ENCODE measurements at places on chromosomes 5 and 9.
A peak's percentile ranks its signal among the peaks of the same experiment; 100 is the strongest.

DNA sequence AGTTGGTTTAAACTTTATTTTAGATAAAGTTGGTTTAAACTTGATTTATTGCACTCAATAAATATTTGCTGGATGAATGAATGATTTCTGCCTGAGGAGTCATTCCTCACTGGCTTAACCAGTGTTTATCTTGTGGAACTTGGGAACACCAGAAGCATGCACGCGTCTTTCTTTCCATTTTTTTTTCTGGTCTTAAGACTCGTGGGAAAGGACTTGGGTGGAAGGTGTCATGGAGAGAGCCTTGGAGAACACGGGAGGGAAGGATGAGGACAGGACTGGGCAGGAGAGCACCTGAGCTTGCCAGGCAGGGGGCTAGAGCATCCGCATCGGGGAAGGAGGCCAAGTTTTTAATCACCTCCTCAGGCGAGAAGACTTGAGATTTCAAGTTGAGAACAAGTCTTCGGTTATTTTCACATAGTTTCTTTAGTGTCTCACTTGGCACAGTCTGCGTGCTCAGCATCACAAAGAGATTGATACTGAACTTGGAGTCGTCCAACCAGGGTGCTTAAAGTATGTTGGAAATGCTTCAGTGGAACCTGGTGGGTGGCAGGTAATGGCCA, 144.2 kb downstream of the PDZD2 start:
- no peak for DNase-seq

DNA sequence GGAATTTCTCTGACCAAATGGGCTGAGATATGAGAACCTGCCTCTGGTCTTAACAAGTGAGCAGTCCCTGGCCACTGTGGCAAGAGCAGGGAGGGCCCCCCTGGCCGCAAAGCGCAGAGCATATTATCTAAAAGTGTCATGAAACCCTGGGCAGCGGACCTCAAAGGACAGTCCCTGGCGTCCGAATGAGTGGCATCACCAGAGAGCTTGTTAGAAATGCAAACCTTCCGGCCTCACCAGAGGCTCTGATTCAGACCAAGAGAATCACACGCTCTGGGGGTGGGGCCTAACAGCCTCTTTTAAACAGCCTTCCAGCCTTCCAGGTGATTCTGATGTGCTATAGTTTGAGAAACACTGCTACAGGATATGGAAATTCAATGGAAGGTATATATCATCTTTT, 10.9 kb downstream of the PTPN3 start:
- DNase-seq = no peak

DNA sequence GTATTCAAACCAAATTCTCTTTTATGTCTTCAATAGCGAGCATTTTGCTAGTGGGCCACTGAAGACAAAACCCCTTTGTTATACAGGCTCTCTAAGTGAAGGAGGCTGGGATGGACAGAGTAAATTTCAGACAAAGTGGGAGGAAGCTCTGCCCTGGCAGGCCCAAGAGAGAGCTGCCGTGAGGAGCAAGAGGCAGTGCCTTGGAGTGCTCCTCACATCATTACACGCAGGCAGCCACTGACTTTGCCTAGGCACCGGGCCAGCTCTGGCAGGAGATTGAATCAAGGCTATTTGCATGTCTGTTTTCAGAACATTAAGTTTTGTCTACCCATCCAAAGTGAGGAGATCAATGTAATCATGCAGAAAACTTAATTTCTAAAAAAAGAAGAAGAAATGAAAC, 167.7 kb downstream of the CCDC192 start:
- DNase-seq = peak; percentile 79

DNA sequence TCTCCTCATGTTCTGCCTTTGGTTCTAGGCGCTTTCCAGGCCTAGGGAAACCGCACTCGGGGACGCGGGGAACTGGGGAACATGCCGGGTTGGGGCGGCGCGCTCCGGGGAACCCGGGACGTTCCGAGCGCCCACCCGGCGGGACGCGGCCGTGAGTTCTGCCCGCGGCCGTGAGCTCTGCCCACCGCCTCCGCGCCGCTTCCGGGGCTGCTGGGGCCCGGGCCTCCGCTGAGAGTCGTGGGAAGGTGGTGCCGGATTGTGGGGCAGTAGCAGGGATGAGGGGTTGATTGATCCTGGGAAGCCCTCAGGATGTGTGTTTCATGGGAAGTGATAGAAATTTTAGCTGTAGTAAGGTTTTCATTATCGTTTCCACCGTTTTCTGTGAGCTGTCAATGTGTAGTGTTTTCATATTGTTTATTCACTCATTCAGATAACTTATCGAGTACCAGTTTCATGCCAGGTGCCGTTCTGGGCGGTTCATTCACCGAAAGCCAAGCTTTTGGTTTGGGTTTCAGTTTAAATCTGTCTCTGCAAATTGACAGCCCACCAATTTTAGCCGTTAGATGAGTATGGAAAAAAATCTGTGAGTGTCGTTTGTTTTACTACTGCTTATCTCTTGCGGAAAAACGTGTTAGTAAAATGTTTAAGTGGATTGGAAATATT, 657 bp downstream of the MTRR start:
- no peak for DNase-seq

- peak; percentile 62 for DNase-seq
These were observed 31.1 kb upstream of the ADAMTSL1 start for GRCh38 chr9:18442629-18443491.

DNA sequence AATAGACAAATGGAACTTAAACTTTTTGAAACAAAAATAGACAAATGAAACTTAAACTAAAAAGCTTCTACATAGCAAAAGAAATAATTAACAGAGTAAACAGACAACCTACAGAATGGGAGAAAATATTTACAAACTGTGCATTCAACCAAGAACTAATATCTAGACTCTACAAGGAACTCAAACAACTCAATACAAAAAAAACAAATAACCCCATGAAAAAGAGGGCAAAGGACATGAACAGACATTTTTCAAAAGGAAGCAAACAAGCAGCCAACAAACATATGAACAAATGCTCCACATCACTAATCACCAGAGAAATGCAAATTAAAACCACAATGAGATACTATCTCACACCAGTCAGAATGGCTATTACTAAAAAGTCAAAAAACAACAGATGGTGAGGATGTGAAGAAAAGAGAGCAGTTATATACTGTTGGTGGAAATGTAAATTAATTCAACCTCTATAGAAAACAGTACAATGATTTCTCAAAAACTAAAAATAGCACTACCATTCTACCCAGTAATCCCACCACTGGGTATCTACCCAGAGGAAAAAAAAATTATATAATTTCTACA, 170.8 kb upstream of the RGMB start:
- no peak for DNase-seq

- no peak for DNase-seq
These were observed 13.4 kb downstream of the VDAC1 start for GRCh38 chr5:133991171-133991910.

GRCh38 chr9:33185858-33186257, 18.7 kb upstream of the B4GALT1 start:
- DNase-seq = no peak

- DNase-seq = no peak
These were observed 43.8 kb downstream of the SLC38A9 start for GRCh38 chr5:55668356-55668755.

DNA sequence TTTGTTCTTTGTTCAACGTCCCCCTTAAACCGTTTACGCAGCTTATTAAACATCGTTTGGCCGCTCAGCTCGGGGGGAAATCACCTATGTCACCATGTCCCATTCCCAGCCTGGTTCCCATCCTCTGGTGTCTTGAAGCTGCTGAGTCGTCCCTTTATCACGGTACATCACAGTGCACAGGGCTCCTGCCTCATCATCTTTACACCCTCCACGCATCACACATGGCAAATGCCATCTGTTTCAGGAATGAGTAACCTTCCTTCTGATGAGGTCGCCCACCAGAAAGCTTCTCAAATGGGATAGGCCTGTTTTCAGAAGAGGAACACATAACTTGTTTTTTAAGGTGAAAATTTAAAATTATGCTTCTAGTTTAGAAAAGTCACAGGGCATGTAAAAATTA, 7.9 kb upstream of the LHX6 start:
- no peak for DNase-seq

GRCh38 chr5:155726267-155726666, 600.7 kb upstream of the SGCD start:
- no peak for DNase-seq

DNA sequence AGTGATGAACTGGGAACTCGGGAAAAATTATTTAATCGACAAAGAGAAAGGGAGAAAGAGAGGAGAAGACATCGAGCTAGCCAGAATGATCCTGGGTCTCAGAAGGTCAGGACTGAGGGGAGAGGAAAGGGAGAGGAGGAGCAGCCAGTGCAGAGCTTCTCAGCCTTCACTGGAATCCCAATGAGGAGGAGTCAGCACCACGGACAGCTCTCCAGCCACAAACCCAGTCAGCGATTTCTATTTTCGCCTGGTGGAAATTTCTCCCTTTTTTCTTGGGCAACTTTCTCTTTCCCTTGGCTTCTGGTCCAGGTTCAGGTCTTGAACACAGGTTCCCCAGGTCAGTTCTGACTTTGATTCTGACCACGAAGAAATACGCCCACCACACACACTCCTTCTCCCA, 1.6 kb upstream of the BRINP1 start:
- no peak for DNase-seq

DNA sequence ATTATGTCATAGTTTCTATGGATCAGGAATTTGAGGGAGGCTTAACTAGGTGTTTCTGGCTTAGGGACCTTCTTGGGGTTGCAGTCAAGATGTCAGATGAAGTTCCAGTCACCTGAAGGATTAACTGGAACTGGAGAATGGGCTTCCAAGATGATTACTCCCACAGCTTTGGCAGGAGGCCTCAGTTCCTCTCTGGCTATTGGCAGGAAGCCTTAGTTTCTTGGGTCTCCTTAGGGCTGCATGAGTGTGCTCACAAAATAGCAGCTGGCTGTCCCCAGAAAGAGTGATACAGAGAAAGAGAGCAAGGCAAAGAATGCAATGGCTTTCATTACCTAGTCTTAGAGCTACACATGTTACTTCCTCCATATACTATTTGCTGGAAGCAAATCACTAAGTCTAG, 138.1 kb upstream of the TLE4 start:
- DNase-seq = no peak

DNA sequence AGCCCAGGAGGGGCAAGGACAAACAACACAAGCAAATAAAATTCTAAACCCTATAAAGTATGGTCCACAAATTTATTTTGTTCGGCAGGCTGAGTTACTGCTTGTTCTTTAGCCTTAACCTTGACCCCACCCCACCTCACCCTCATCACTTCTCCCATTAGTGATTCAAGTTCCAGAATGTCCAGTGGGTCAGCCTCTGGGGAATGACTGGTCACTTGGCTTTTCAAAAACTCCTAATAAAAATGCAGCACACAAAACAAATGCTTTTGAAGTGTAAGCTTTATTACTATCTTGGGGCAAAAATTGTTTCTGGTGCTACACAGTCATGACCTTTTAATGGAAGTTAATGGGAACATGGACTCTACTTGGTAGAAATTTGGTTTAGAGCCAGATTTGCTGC, 142.1 kb downstream of the MPDZ start:
- no peak for DNase-seq

DNA sequence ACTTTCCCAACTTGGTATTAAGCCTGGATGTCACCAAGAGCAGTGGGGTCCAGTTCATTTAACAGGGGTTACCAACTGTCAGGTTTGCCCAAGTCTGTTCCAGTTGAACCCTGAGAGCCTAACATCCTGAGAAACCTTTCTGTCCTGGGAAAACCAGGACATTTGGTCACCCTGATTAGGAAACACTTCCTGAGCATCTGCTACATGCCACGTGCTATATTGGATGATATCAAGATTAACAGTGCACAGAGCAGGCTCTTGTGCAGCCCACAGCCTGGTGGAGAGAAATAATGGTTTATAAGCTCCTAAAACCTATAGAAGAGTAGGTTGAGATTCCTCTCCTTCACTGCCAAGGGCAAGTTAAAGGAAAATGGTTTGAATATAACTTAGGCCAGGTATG, 102.9 kb upstream of the RAD23B start:
- no peak for DNase-seq

GRCh38 chr9:131798246-131798645, 58.4 kb upstream of the RAPGEF1 start:
- DNase-seq = no peak

DNA sequence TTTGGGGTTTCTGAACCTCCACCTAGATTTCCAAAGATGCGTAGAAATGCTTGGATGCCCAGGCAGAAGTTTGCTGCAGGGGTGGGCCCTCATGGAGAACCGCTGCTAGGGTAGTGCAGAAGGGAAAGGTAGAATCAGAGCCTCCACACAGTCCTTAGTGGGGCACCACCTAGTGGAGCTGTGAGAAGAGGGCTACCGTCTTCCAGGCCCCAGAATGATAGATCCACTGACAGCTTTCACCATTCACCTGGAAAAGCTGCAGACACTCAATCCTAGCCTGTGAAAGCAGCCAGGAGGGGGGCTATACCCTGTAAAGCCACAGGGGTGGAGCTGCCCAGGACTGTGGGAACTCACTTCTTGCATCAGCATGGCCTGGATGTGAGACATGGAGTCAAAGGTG, 13.3 kb upstream of the HSDL2 start:
- DNase-seq = no peak

- DNase-seq = no peak
These were observed 73.1 kb downstream of the TMEM232 start for GRCh38 chr5:110653231-110653970.

GRCh38 chr5:174409070-174409469, 315.3 kb upstream of the MSX2 start:
- DNase-seq = no peak

- peak; percentile 96 for DNase-seq
These were observed at the start of gene EGR1 for GRCh38 chr5:138465261-138466124. Gene EGR1, plus strand, starts transcription at chr5:138465479. Its CDS starts 283 bp downstream, at chr5:138465762.

GRCh38 chr5:154140381-154140780, 50.2 kb upstream of the GALNT10 start:
- no peak for DNase-seq

- no peak for DNase-seq
These were observed 20.3 kb downstream of the WHRN start for GRCh38 chr9:114484854-114485443.

- DNase-seq = no peak
These were observed 145.9 kb downstream of the CARTPT start for GRCh38 chr5:71864730-71865601.

GRCh38 chr5:107147589-107147988, 523.1 kb downstream of the EFNA5 start:
- no peak for DNase-seq

DNA sequence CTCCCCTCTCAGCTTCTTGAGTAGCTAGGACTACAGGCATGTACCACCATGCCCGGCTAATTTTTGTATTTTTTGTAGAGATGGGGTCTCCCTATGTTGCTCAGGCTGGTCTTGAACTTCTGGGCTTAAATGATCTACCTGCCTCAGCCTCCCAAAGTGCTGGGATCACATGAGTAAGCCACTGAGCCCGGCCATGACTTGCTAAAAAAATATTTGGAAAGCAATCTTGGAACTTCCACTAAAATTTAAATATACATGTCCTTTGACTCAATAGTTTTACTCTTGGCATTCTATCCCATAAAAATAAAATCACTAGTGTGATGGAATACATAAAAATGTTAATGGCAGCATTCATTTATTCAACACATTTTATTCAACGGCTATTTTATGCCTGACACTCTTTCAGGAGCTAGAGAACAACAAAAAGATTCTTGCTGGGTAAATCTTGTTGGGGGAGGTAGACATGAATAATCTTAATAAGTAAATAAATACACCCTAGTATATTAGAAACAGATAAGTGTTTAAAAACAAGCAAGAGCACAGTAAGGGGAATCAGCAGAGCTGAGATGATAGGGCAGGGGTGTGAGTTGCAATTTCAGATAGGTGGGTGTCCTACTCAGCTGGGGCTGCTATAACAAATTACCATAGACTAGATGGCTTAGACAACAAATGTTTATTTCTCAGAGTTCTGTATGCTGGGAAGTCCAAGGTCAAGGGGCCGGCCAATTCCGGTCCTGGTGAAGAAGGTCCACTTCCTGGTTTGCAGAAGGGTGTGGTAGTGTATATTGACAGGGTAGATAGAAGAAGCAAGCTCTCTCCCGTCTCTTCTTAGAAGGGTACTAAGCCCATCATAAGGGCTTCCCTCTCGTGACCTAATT, 50.7 kb downstream of the KCNV2 start:
- DNase-seq = no peak

Data from tibial artery (tissue), 4 donors.